ENCODE measurements at places on chromosomes 16 and 17.

- DNase-seq: no peak
These were observed 29.1 kb upstream of the ZNF469 start for GRCh38 chr16:88353691-88354090.

- DNase-seq: no peak
These were observed 7.3 kb upstream of the SREBF1 start for GRCh38 chr17:17844079-17844478.

GRCh38 chr16:59758848-59759247 is 1024.7 kb upstream of the GOT2 start:
- DNase-seq: no peak

- DNase-seq: no peak
These were observed 1.1 kb downstream of the ZNF423 start for GRCh38 chr16:49854796-49855203.

- DNase-seq: no peak
These were observed 1.4 kb upstream of the ITGB3 start for GRCh38 chr17:47252209-47252608.

DNA sequence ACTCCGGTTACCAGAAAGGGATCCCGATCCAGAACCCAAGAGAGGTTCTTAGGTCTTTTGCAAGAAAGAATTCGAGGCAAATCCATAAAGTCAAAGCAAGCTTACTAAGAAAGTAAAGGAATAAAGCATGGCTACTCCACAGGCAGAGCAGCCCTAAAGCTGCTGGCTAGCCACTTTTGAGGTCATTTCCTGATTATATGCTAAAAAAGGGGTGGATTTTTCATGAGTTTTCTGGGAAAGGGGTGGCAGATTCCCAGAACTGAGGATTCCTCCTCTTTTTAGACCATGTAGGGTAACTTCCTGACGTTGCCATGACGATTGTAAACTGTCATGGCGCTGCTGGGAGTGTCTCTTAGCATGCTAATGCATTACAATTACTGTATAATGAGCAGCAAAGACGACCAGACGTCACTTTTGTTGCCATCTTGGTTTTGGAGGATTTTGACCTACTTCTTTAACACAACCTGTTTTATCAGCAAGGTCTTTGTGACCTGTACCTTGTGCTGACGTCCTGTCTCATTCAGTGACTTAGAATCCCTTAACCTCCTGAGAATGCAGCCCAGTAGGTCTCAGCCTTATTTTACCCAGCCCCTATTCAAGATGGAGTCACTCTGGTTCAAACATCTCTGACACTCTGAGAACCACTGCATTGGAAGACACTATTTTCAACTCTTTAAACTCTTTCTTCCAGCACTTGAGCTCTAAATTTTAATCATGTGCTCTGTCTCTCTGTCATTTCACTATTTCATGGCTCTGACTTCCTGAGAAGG is 203.6 kb upstream of the CACNG3 start:
- no peak for DNase-seq

Data from amniotic stem cell (primary cell).